Foreskin fibroblast (primary cell): ENCODE measurements at places on chromosomes 6 and 20.
A peak's percentile ranks its signal among the peaks of the same experiment; 100 is the strongest.

- DNase-seq = no peak
Observed at GRCh38 chr6:6074190-6074589, 67.5 kb upstream of the NRN1 start.

DNA sequence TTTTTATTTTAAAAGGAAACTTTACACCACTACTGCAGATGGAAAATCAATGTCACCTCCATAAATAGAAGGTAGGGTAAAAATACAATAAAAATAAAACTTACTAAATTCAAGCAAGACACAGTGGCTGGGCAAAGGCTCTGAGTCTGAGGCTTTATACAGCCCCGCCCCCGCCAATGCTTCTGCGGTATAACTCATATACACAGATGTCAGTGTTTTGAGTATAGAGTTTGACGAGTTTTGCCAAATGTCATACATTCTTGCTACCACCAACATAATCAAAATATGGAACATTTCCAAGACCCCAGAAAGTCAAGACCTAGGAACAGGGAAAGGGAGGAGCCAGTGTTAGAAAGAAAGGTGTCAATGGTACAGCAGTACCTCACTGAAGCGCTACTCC lies 12.8 kb downstream of the NFATC2 start:
- DNase-seq = no peak

GRCh38 chr6:161919691-161920090 lies 645.8 kb upstream of the AGPAT4 start:
- no peak for DNase-seq

DNA sequence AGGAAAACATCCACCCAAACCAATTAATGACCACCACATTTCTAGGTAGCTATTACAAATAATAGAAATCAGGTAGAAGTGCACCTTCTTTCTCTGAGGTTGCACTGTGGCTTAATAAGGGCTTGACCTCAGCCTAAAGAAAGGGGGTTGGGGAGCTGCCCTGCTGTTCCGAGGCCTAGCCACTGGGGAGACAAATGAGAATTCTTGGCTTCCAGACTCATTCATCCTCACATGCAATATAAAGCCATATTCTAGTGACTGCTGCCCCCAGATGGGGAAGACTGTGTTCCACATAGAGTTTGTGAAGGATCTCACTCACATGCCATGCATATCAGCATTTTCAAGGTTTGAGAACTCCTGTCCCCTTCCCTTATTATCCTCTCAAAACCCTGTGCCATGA lies 22.9 kb downstream of the SAYSD1 start:
- DNase-seq = no peak

DNA sequence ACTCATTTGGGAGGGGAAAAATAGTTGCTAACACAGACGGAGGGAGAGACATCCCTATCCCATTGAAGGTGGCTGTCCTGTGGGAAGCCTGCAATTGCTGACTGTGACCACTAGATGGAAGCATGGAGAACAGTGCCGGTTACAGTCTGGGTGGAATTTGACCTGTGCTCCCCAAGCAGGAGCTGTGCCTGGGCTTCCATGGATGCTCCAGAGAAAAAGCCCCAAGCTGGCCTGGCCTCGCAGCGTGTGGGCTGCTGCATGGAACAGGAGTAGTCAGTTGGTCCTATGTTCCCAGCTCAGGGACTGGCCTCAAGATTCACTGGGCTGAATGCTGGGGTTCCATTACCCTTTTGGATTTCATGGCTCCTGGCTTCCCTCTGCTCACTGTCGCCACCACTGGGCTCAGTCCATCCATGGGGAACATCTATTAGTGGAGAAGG lies 116.3 kb upstream of the CHD6 start:
- DNase-seq = peak; percentile 57
